ENCODE measurements at places on chromosomes 4 and X.

DNA sequence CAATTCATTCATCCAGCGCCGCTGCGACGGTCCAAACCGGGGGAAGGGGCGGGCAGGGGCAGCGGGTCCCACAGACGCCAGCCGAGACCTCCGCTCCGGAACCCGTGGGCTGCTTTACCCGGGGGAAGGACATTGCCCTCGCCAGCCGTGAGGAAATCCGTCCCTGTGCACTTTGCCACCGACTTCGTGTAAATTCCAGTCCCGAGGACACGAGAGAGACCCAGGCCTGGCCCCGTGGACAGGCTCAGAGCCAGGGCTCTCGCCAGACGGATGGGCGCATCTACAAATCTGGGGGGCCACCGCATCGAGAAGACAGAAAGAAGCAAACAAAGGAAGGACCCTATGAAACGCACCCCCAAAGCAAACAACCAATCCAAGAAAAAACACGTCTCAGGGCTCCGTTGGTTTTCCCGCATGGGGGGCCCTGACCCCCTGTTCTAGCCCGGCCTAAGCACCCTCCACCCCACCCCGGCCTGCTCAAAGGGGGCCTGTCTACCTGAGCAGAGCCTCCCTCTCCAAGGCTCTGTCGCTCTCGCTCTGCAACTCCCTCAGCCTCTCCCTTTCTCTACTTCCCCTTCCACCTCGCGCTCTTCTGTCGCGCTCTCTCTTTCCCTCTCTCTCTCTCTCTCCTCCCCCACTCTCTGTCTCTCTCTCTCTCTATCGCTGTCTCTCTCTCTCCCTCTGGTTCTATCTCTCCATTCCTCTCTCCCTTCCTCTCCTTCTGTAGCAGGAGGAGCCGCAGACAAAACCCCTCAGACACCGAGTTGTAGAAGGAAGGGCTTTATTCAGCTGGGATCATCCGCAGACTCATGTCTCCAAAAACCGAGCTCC lies 11.3 kb downstream of the FRG2 start:
- DNase-seq: no peak

DNA sequence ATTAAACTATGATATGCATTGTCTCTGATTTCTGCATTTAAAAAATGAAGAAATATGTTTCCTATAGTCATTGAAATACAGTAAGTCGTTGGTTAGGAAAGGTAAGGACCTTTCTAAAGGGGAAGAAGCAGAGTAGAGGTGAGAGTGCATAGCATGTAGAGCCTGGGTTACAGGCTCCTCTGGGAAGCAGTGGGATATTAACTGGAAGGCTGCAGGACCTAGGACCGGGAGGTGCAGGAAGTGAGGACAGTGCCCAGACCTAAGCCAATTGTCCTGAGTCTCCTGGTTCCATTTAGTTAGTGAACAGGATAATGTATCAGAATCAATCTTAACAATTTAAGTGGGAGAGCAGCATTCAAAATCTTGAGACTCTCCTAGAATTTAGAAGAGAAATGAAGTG lies 237.1 kb upstream of the NUDT6 start:
- DNase-seq: no peak

DNA sequence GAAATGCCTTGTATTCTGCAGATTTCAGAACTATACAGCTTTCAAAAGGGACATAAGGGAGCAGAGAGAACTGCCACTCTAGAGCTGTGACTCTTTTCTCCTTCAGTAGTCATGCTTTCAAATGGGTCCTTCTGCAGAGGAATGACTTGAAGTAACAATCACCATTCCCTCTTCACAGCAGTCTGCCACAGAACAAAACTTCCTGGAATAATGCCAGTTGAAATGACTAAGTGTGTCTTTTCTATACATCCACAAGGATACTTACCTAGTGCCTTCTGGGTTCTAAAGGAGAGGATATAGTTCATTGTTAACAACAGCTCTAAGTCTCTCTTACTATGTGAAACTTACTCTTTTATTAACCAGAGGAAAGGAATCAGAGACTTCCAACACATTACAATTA lies 515.4 kb upstream of the ATOH1 start:
- DNase-seq: no peak

DNA sequence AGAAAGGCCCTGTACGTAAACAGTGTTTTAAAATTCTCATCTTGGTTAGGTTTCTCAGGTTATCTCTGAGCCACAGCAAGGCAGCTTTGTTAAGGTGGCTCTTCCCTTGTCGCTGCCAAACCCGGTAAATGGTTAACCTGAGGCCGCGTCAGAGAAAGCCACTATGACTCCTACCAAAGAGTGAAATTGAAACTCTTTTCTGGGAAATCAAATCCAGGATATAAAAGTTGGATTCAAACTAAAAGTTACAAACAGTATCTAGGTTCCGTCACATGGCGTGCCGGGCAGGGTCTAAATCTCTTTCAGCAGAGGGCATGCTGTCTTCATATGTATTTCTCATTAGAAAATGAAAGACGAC lies 433 bp downstream of the MMAA start:
- no peak for DNase-seq

- DNase-seq: no peak
Measured at GRCh38 chr4:100778431-100778830, 260.6 kb upstream of the EMCN start.

DNA sequence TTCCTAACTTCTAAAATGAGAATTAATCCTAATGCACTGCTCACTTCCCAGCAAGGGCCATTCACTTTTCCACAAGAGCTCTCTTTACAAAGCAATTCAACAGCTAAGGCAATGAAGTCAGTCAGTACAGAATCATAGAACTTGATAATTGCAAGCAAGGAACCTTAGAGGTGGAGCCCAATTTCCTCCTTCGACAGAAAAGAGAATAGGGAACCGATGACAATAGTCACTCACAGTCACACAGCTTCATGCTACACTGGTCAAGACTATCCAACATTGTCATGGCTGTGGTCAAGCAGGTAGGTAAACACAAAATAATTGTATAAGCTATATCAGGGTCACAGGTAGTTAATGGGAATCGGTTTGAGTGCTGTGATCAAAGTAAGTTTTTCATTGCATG lies 90.0 kb downstream of the ELOVL6 start:
- no peak for DNase-seq

- DNase-seq: no peak
Measured at GRCh38 chr4:61204353-61205060, 4.4 kb downstream of the ADGRL3 start.

DNA sequence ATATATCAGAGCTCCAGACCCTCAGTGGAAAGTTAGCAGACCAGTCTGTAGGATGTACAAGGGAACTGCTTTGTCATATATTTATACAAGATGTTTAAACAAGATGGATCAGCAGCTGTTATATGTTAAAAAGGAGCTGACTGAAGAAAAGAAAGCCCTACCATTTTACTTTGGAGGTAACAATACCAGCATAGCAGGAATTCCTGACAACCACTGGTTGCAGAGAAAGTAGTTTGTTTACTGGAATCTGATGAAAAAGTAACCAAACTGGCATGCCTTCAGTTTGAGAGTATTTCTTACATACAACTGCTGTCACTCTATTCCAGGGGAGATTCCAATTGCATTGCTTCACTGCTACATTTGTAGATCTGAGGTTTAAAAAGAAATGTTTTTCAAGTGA lies 49.5 kb upstream of the GABRQ start:
- DNase-seq: no peak

- no peak for DNase-seq
Measured at GRCh38 chr4:139410312-139410711, 43.6 kb upstream of the RAB33B start.

DNA sequence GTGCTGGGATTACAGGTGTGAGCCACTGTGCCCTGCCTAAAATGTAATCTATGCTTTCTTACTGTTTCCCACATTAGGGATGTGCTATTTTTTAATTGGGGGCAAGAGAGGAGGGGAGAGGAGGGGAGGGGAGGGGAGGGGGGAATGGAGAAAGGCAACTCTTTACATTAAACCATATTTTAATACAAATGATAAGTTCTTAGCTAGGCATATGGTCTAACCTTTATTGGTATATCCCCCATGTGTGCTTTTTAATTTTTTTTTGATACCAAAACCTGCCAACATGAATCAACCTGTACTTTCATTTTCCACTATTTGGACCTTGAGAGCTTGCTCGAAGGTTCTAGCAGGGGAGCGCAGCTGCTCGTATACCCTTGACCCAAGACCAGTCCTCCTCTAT lies 6.4 kb downstream of the CLOCK start:
- DNase-seq: no peak

- DNase-seq: no peak
Measured at GRCh38 chr4:130545171-130545570, 1449.2 kb downstream of the C4orf33 start.

DNA sequence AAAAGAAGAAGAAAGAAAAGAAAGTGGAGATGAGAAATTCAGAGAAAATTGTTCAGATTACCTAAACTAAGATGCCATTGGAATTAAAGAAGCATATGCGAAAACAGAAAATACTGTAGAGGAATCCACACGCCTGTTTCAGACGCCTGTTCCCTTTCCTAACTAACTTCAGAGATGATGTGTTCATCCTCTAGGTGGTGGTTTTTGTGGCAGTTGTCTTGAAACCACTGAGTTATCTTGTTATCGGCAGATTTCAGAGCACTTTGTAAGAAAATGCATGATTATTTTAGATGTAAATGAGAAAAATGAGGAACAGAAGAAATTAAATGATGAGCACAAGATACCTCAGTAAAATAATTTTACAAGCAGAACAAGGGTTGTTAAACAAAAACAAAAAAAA lies 48.3 kb downstream of the FUNDC1 start:
- no peak for DNase-seq

- DNase-seq: no peak
Measured at GRCh38 chrX:8042304-8042703, 115.1 kb upstream of the PNPLA4 start.

- DNase-seq: no peak
Measured at GRCh38 chrX:10648614-10649013, 28.2 kb upstream of the MID1 start.

Data from amniotic stem cell (primary cell).